NCI-H446 (cell line): ENCODE measurements at places on chromosomes 3 and 15.

DNA sequence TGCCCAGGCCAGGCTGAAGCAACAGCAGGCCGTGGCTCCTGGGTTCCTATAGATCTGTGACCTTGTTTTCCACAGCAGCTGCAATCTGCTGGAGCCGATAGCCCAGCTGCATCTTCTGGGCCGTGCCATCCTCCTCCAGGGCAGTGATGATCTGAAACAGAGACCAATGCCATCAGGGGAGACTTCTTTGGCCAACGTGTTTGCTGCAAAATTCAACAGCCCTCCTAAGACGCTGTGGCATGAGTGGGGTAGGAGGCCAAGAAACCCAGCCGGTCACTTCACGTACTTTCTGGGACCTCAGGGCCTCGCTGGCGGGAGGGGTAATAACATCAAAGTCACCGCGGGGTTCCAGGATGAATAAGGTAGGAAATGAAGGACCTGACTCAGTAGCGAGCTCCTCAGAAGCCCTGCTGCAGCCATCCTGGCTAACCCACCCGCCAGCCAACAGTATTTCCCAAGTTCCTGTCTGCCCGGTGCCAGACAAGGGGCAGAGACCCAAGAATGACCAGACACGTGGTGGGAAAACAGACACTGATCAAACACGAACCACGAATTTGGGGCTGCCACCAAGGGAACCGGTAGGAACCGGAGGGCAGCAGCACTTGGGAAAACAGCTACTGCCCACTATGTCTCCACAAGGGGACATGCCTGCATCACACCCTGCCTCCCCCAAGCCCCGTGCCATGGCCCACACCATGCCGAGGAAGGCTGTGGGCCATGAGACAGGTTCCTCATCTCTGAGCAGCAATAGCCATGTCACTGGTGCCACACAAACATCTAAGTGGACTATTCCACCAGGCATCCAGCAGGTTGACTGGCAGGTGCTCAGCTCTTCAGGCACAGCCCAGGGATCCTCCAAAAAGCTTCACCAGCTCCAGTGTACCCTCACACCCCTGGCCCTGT is 25.2 kb downstream of the PLXNB1 start:
- DNase-seq, result no peak

GRCh38 chr3:42732829-42733459 is 30.3 kb upstream of the HHATL start:
- DNase-seq, result no peak

- DNase-seq, result no peak
Measured at GRCh38 chr3:14373753-14374376, 28.5 kb upstream of the SLC6A6 start.

DNA sequence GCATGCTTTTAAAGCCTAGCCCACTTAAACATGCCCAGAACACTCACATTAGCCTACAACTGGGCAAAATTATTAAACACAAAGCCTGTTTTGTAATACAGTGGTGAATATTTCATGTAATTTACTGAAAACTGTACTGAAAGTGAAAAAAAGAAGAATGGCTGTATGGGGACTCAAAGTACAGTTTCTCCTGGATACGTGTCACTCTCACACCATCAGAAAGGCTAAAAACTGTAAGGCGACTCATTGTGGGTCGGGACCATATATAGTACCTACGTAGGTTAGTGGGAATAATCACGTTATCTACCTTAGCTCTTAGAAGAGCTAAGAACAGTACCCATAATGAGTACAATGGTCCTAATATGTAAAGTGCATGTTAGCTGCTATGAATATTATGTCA is 80.2 kb upstream of the SPATA12 start:
- DNase-seq, result no peak
